CD4-positive, alpha-beta memory T cell (primary cell): ENCODE measurements at places on chromosomes 4 and X. TPM values are rescaled to one million over a fixed set of nuclear protein-coding genes. Genes with fewer than 3 reads are reported as not detected.

Gene HPGDS
- total RNA-seq: 0.33 TPM

DNA sequence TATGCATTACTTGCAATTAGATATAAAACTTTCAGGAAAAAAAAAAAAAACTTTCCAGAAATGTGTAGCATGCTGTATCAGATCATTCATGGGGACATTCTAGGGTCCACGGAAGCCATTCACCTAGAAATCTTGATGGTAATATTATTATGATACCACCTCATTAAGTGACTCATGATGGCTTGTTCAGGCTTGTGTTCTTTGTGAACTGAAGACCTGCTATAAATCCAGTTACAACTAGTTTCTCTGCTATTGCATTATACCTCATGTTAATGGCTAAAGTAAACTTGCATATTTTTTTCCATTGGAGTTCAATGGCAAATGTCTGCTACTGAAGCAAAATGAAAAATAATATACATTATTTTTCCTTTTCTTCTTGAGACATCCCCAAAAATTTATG, 35.3 kb upstream of the PTPN13 start:
- H3K27me3 ChIP-seq: no peaks in the 10 kb centered on the region
- DNase-seq: no peak
- H3K4me3 ChIP-seq: no peak overlapping the region
- H3K4me1 ChIP-seq: peaks cover 32% of the 10 kb centered on the region

- H3K4me1 ChIP-seq: no peaks in the 10 kb centered on the region
- H3K27ac ChIP-seq: no peak overlapping the region
- no peaks in the 10 kb centered on the region for H3K36me3 ChIP-seq
- no peaks in the 10 kb centered on the region for H3K27me3 ChIP-seq
- DNase-seq: no peak
Observed at GRCh38 chr4:127548990-127549925, 83.5 kb upstream of the INTU start.

DNA sequence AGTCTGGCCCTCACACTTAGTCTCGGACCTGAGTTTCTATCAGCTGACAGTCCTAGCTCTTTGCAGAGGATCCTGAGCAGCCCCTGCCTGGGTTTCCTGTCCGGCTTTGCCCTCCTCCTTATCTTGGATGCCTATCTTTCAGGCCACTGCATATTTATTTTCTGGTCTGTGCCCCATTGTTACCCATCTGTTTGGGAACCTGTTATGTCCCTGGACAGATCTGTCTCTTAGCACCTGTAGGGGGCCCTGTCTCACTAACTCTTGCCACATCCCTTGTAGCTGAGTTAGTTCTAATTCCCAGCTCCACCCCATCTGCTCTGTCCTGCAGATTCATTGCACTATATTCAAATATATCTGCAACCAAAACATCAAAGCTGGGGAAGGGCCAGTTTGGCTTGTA, 514.9 kb upstream of the LCORL start:
- H3K27ac ChIP-seq: no peak overlapping the region
- H3K4me3 ChIP-seq: no peak overlapping the region
- H3K27me3 ChIP-seq: no peaks in the 10 kb centered on the region
- H3K4me1 ChIP-seq: no peaks in the 10 kb centered on the region
- DNase-seq: no peak
- no peaks in the 10 kb centered on the region for H3K36me3 ChIP-seq

DNA sequence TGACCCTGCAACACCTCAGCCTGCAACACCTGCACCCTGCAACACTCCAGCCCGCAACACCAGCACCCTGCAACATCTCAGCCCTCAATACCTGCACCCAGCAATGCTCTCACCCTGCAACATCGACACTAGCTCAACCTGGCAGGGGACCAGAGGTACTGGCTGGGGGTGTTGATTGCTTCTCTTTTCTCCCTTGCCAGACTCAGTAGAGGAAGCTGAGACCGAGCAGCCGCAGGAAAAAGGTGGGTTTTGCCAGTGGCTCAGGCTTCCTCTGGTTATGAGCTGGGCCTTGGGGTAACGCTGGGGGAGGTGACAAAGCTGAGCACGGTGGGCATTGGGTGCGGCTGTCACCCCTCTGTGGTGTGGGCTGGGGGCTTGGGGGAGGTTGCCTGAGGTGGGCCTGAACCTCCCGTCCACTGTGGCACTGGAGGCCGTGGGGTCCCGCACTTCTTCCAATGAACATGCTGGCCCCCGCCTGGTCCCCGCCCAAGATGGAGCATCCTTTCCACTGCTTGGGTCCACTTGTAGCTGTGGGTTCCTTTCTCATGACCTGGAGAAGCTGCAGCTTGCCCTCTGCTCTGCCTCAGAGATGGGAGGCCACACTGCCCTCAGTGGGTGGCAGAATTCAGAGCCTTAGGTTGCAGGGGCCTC, 26.0 kb downstream of the SH3TC1 start:
- H3K36me3 ChIP-seq: peaks cover 27% of the 10 kb centered on the region
- H3K4me1 ChIP-seq: peaks cover 65% of the 10 kb centered on the region
- no peak for DNase-seq
- H3K27me3 ChIP-seq: no peaks in the 10 kb centered on the region

Gene GUCY1A1
- not detected for total RNA-seq
